Dermis microvascular lymphatic vessel endothelial cell (primary cell): ENCODE measurements at places on chromosomes 5 and 9. TPM values are rescaled to one million over a fixed set of nuclear protein-coding genes. Genes with fewer than 3 reads are reported as not detected.

Gene CORO2A
- 0.51 TPM in 2 replicates for total RNA-seq

Gene SLC45A2
- total RNA-seq: under 0.01 TPM in 1 of 2 replicates, not detected in the other

Gene NUDT2
- 30.2 and 32.6 TPM in 2 replicates for total RNA-seq

Gene CACFD1
- total RNA-seq: 6.5 and 15.2 TPM in 2 replicates

Gene KLF9
- 16.7 and 20.7 TPM in 2 replicates for total RNA-seq

Gene ENTREP1
- 4.6 and 11.5 TPM in 2 replicates for total RNA-seq

Gene SH2D3C
- 61.5 and 100 TPM in 2 replicates for total RNA-seq

Gene HEXB
- total RNA-seq: 94.5 and 133 TPM in 2 replicates

Gene MELK
- 8.7 and 19.9 TPM in 2 replicates for total RNA-seq

Gene LAMC3
- total RNA-seq: 1.2 and 5.1 TPM in 2 replicates

Gene PCDHB3
- 0.26 and 1.1 TPM in 2 replicates for total RNA-seq

Gene PDE6A
- under 0.01 and 0.13 TPM in 2 replicates for total RNA-seq

Gene CSF1R
- not detected in 2 replicates for total RNA-seq

Gene UHRF2
- 59.8 and 66.1 TPM in 2 replicates for total RNA-seq

Gene CD274
- total RNA-seq: 5.3 and 6.4 TPM in 2 replicates
